Nephron progenitor cell (in vitro differentiated cells): ENCODE measurements at places on chromosomes 16 and 17.
A peak's percentile ranks its signal among the peaks of the same experiment; 100 is the strongest.

GRCh38 chr17:36193216-36193775, 3.3 kb downstream of the CCL3L1 start:
- DNase-seq, result no peak

GRCh38 chr17:64984181-64984580, 64.9 kb upstream of the LRRC37A3 start:
- DNase-seq, result no peak

GRCh38 chr16:10579965-10580882, at the start of gene EMP2:
Gene EMP2 (minus strand): TSS chr16:10580598. CDS start chr16:10547617, 32,981 bp downstream.
- peak; percentile 86 for DNase-seq

DNA sequence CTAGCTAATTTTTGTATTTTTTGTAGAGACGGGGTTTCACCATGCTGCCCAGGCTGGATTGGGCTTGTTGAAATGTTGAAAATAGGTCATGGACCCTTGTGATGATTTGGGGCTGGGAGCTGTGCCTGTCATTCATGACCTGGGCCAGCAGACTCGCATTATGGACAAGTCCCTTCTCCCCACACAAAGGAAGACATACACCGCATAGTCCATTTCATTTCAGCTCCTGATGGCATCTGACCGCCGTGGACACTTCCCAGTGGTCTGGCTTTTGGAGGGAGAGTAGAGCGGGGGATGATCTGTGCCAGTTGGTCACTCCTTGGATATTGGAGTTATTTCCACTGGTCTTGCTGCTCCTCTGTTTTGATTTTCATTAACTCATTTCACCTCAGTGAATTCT, 34.8 kb downstream of the MPRIP start:
- no peak for DNase-seq

DNA sequence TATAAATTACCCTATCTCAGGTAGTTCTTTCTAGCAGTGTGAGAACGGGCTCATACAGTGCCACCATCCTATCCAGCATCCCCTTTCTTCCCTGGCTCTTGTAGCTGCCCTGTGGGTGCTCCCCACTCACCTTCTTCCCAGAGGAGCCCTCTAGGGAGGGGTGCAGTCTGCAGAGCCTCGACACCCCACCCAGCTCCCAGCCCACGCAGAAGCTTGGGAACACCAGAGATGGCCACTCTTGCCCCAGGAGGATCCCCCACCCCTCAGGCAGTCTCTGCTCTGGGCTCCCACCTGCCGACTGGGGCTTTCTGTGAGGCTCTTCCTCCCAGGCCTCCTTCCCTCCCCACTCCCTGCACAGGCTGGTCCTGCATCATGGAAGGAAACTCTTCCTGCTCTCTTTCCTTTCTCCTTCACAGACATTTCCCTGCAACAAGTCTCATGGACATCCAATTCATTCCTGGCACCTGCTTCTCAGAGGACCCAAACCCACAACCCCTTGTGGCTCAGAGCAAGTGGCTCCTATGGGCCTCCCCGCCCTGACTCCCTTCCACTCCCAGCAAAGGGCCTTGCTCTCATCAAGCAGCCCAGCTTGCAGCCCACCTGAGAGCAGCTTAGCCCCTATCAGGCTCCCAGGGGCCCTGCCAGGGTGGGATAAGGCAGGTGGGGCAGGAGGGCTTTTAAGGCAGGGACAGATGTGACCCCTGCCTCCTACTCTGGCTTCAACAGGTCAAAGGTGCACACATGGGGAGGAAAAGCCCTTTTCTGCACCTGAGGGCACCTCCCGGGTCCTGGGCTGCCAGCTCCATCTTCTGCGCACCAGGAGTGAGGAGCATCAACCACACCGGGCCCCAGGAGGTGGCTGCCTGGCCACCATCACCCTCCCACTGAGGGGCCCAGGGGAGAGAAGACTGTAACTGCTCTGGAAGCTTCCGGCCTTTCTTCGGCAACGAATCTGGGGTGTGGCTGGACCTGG, 263.8 kb upstream of the TNRC6C start:
- no peak for DNase-seq

DNA sequence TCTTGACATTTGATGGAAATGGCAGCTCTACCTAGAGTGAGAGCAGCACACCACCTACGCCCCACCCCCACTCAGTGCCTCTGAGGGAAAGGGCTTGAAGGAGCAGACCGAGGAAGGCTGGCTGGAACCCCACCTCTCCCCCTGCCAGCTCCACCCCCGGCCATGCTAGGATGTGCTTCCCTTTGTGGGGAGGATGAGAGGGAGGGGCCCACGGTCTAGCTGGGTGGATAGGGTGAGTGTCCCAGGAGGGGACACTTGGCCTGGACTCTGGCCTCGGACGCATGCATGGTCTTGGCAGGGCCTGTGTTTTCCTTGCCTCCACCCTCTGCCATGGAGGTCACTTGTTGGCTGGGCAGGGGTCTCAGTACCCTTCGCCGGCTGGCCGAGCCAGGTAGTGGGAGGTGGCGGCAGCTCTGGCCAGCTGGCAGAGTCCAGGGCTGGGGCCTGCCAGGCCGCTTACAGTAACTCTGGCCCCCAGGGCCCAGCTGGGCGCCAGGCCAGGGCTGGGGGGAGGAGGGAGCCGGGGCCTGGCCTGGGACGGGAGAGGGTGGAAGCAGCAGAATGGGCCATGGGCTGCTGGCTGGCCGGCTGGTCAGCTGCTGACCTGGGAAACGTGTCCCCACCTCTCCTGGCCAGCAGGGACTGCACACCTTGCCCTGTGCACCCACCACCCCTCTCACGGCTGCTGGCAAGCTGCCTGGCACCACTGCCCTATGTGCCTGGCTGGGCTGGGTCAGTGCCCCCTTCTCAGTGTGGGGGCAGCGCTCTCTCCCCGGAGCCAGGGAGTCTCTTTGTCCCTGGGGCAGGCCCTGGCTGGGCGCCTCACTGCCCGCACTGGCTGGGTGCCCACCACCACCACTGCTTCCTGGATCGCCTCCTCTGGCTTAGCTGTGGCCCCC, 23.0 kb downstream of the RARA start:
- no peak for DNase-seq

GRCh38 chr17:27218719-27219488, 75.0 kb upstream of the WSB1 start:
- no peak for DNase-seq

DNA sequence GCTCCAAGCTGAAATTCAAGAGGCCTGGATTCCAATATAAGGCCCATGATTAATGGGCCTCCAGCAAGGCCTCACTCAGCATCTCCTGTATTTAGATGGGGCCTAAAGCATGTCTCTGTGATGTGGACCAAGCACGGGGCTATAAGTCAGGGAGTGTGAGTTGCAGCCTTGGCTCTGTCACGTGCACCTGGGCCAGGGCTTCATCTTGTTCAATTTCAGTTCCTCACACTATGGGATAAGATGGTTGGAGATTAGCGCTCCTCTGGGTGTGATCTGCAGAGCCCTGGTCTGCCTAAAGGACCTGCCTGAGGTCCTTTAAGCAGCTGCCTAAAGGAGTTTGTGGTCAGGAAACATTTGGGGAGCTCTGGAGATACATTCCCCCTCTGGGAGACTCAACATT, 25.2 kb downstream of the KLHL36 start:
- no peak for DNase-seq

GRCh38 chr17:16384557-16384956, 3.7 kb downstream of the UBB start:
- no peak for DNase-seq

- no peak for DNase-seq
These were observed 59.8 kb upstream of the NLK start for GRCh38 chr17:27982688-27983087.

- DNase-seq, result no peak
These were observed 96.2 kb downstream of the PGS1 start for GRCh38 chr17:78474614-78475146.

- DNase-seq, result no peak
These were observed 42.9 kb upstream of the BHLHA9 start for GRCh38 chr17:1227365-1227764.

- DNase-seq, result no peak
These were observed 3.4 kb downstream of the TRAF4 start for GRCh38 chr17:28747051-28747691.

DNA sequence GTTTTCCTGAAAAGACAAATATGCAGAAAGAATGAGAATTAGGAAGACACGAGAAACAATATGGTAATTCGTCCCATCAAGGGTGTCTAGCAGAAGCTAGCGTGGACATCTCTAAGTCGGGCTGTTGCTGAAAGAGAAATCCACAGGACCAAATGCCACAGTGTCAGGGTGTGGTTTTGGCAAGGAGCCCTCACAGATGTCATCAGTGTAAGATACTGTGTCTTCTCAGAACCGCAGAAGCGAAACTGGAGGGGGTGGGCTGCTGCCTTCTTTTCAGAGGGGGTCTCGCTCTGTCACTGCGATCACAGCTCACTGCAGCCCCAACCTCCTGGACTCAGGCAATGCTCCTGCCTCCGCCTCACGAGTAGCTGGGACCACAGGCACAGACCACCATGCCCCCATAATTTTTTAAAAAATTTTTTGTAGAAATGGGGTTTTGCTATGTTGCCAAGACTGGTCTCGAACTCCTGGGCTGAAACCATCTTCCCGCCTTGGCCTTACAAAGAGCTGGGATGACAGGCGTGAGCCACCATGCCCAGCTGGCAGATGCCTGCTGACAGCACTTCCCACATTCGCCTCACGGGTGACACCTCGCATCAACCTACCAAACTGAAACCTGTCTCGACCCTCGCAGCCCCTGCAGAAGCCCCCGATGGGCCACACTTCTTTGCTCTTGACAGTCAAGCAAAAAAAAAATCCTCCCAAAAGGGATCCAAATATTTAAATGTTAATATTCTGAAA, 26.2 kb downstream of the TRAP1 start:
- no peak for DNase-seq

GRCh38 chr17:1035546-1036170, 38.7 kb downstream of the TIMM22 start:
- DNase-seq, result no peak

- peak; percentile 86 for DNase-seq
These were observed 341.4 kb downstream of the FOXL1 start for GRCh38 chr16:86919578-86920305.
